ENCODE measurements at places on chromosomes 3 and 15.

DNA sequence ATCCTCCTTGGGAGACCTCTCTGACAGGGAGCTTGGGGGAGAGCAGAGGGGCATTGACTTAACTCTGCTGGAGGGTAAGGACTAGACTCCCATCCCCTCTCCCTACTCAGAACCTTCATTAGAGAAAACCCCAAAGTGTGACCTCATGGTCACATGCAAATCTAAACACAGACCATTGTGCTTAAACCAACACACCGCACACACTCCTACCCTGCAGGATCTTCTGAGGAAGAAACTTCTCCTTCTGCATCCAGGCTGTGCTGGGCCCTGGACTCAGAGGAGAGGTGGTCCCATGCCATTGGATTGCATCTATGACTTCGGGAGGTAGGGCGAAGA, 805 bp upstream of the PARP16 start:
- DNase-seq = no peak

DNA sequence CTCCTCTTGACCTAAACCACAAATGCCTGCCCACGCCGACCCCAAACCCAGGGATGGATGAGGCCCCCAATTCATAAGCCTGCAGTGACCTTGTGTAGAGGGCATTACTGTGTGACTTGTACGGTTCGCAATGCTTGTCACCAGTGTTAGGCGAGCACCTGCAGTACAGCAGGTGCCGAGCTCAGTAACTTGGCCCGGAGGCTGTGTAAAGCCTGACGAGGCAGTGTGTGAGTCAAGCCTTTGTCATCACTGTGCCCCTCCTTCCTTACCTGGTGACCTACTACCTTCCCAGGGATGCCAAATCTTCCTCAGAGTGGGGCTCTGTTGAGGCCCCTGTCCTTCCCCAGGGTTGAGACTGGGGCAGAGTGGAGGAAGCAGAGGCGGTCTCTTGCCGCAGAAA, 37.2 kb upstream of the TMEM115 start:
- no peak for DNase-seq

- no peak for DNase-seq
These were observed 22.4 kb downstream of the PAQR5 start for GRCh38 chr15:69320977-69321554.

GRCh38 chr15:36294359-36294758, 285.1 kb upstream of the CDIN1 start:
- DNase-seq = no peak

DNA sequence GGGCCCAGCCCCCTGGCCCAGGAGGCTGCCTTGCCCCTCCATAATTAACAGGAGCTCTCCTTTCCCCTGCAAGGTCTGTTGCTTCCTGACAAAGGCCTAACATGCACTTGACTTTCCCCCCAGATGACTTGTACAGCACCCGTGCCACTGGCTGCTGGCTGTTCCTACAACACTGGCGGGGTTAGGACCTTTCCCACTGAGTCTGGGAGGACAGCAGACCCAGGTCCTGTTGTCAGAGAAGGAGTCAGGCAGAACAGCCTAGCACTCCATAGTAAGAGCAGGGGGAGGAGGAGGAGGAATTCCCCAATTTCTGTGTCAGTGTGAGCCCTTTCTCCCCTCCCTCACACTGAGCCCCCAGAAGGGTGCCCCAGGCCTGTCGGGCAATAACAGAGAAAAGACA, 99.2 kb downstream of the CORO2B start:
- no peak for DNase-seq

- no peak for DNase-seq
These were observed 130.8 kb downstream of the ZNF621 start for GRCh38 chr3:40655551-40655950.

DNA sequence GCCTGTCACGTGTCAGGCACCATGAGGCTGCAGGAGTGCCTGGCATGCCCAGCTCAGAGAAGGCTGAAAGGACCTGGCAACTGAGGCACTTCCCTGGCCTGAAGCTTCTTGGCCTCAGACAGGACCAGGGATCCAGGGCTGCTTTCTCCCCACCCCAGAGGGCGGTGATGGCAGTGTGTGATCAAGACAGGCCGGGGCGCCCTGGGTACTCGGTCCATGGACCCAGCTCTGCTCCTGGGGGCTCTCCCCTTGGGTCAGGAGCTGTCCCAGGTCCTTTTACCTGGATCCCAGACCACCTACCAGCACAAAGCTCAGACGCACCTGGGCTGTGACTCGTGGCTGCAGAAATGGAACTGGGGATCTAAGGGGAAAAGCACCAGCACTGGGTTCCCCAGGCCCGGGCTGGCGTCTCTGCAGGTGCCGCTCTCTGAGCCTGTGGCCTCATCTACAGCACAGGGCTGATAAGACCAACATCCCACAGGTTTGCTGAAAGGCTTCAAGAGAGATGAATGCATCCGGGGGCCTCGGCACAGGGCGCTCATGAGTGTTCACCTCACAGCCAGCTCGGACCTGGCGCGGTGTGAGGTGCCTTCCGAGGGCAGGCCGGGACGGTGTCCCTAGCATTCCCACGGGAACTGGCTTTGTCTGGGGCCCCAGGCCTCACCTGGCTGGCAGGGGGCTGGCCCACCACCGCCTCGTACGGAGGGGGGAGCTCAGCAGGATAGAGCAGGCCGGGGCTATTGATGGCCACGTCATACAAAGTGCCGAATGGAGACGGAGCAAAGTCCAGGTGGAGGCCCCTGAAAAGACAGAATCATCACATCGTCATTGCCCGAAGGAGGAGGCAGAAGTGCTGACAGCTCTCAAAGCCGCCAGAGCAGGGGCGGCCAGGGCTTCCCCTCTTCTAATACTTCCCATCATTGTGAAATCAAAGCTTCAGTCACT, 133.6 kb downstream of the NSMCE3 start:
- no peak for DNase-seq

GRCh38 chr15:79923079-79923514, 26.3 kb upstream of the MTHFS start:
- peak; percentile 28 for DNase-seq

DNA sequence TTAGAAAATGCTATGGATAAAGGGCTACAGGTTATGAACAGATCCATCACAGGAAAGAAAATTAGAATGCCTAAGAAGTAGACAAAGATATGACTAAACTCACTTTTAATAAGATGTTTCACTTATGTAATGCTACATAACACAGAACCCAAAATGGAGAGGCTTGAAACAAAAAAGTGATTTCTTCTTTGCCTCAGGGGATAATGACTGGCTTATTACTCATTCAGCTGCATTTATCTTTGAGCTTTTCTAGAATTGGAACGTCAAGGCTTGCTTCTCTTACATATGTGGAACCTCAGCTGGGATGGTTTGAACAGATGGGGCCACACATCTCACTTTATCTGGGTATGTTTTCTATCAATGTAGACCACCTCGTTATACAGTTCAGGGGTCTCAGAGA, 120.6 kb upstream of the EPHA3 start:
- no peak for DNase-seq

GRCh38 chr3:88744896-88745295, 362.5 kb upstream of the EPHA3 start:
- DNase-seq = no peak

DNA sequence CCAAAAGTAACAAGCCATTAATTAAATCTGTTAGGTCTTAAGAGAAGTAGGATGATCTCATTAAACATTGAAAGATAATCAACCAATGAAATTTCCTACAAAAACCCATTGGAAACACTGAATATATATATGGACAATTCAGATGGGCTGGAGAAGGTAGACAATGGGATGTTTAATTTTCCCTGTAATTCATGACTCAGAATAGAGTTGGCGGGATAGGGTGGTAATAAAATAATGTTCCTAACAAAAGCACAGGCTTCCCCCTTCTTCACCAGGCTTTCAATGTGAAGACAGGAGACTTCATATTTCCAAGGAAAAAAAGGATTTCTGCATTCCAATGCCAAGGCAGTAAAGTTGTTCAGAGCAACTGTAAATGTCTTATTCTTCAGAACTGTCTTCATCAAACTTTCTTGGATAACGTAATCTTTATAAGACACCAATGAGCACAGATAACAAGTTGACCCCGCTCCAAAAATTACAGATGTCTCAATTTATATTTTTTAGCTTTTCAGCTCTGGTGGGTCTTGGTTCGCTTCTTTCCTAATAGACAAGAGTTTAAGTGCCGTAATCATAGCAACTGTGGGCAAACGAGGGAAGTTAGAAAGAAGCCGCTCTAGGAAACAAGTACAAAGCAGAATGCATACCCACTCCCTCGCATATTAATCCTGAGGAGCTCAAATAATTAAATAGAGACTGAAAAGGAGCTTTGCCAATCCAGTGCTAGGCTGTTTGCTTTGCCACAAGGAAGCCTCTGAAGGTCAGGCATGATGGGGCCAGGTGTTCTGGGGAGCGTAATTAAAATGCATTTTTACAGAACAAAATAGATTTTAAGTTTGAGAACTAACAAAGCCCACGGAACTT, 377.0 kb downstream of the FOXP1 start:
- no peak for DNase-seq

- no peak for DNase-seq
These were observed 32.6 kb upstream of the SPTBN5 start for GRCh38 chr15:41926185-41927056.

- DNase-seq = no peak
These were observed 12.7 kb downstream of the PLXND1 start for GRCh38 chr3:129593595-129594339.

GRCh38 chr3:140931801-140932200, 9.8 kb upstream of the SLC25A36 start:
- DNase-seq = no peak

GRCh38 chr3:74904646-74905045, 290.2 kb upstream of the CNTN3 start:
- no peak for DNase-seq

- no peak for DNase-seq
These were observed 43.4 kb downstream of the NIPA2 start for GRCh38 chr15:22881739-22882440.

- DNase-seq = no peak
These were observed 11.6 kb downstream of the TAMM41 start for GRCh38 chr3:11835028-11835639.

DNA sequence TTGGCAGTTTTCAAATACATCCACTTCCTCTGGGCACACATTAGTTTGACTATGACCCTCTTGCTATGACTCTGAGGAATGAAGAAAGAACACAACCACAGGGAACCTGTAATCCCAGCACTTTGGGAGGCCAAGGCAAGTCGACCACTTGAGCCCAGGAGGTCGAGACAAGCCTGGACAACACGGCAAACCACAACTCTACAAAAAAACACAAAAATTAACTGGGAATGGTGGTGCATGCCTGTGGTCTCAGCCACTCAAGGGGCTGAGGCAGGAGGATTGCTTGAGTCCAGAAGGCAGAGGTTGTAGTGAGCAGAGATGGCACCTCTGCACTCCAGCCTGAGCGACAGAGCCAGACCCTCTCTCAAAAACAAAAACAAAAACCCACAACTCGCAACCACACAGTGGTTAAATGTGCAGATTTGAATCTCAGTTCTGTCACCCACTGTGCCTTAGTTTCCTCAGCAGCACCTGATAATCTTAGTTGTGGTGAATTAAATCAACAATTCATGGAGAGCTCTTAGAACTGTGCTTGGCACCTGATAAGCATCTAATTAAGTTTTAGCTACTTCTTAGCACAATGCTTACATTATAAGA, 65.7 kb downstream of the MYLK start:
- no peak for DNase-seq

GRCh38 chr15:47741082-47741481, 23.8 kb downstream of the SEMA6D start:
- DNase-seq = no peak

- no peak for DNase-seq
These were observed 108.5 kb downstream of the LPP start for GRCh38 chr3:188262488-188262887.

DNA sequence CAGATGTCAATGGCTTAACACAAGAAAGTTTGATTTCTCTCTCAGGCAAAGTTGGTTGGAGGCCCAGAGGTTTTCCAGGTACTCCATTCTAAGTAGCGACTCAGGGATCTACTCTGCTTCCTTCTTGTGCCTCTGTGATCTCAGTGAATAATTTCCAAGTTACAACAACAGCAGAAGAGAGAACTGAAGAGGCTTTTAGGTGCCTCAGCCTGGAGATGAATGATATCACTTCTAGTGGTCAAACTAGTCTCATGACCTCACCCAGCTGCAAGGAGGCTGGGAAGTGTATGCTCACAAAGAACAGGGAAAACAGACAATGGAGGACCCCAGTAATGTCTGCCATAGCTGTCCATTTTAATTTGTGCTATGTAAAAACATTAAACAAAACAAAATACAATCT, 4.6 kb upstream of the PRICKLE2 start:
- DNase-seq = no peak

DNA sequence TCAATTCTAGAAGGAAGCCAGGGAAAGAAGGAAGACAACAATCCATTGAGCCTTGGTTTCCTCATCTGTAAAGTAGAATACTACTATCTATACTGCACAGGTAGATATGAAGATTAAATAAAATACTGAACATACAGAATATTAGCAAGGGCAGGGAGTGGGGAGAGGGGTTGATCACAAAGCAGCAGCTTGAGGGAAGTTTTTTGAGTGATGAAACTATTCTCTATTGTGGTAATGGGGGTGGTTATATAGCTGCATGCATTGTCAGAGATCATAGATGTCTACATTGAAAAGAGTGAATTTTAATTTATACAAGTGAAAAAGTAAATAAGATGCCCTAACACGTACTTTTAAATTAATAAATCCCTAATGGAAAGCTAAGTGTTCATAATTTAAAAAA, 242.6 kb upstream of the LRTM1 start:
- no peak for DNase-seq

Data from activated CD4-positive, CD25-positive, alpha-beta regulatory T cell treated with anti-CD3 and anti-CD28 coated beads, Interleukin-2, amount 50 U/mL, for 16 hours (primary cell).